ENCODE measurements at places on chromosomes 2 and 18.

DNA sequence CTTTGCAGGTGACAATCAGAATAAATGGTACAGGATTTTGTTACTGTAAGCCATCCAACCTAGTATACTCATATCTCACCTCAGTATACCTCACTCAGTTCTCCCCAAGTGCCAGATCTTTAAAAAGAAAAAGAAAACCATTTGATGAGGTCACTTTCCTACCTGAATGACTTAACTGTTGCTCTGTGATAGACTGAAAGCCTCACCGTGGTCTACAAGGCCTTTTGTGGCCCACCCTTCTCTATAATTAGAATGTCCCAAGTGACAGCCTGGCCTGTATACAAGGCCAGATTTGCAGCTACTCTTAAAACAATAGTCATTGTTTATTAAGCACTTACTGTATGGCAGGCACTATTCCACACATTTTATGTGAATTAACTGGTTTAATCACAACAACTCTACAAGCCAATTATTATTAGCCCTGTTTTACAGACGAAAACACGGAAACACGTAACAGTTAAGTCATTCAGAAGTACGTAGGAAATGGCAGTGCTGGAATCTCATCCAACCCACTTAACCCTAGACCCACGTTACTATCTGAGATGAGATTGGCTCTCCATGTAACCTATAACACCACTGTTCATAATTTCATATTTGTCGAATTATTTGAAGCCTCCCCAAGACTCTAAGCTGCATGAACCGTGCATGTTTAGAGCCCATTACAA, 28.3 kb downstream of the PKP4 start:
- DNase-seq = no peak

- no peak for DNase-seq
These were observed 68.6 kb upstream of the BZW1 start for GRCh38 chr2:200743042-200743676.

- no peak for DNase-seq
These were observed 571.5 kb downstream of the STK39 start for GRCh38 chr2:167675906-167676305.

DNA sequence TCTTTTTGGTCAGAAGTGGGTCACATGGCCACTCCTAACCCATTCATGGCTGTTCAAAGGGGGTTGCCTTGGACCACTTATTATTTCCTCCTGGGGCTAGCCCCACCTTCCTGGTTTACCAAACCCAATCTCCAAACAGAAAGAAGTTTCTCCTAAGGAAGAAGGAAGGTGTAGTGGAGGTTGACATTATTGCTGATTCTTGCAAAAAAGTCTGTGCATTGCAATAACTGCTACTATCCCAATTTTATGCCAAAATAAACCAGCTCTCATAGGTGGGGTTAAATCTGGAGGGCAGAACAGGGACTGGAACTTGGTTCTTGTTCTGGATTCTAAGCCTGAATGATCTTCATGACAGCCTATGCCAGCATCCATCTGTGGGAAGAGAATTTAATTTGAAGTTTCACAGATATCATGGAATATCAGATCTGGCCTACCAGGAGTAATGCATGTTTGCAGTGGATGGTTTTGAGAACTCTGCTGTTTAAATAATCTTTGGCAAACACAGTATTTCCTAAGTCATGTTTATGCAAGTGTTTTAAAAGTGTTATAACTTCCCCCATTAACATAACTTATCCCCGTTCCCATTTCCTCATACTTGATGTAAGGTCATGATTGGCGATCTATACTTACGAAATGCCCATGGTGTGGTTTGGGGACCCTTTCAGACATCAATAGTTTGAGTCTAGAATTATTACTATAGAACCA, 11.9 kb downstream of the ANXA4 start:
- no peak for DNase-seq

DNA sequence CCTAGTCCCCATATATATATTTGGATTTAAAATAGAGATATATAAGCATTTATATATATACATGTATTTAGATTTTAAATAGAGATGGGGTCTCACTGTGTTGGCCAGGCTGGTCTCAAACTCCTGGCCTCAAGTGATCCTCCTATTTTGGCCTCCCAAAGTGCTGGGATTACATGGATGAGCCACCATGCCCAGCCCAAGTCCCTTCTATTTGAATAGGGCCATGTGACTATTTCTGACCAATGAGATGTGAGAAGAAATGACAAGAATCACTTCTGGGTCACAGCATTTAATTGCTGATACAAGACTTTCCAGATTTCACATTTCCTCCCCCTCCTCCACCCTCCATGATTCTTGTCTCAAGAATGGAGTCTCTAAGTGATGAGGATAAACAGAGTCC, 6.4 kb upstream of the RBM43 start:
- no peak for DNase-seq

GRCh38 chr2:61952288-61952687, 46.8 kb downstream of the COMMD1 start:
- no peak for DNase-seq

- no peak for DNase-seq
These were observed 2.1 kb downstream of the METTL8 start for GRCh38 chr2:171431677-171432167.

DNA sequence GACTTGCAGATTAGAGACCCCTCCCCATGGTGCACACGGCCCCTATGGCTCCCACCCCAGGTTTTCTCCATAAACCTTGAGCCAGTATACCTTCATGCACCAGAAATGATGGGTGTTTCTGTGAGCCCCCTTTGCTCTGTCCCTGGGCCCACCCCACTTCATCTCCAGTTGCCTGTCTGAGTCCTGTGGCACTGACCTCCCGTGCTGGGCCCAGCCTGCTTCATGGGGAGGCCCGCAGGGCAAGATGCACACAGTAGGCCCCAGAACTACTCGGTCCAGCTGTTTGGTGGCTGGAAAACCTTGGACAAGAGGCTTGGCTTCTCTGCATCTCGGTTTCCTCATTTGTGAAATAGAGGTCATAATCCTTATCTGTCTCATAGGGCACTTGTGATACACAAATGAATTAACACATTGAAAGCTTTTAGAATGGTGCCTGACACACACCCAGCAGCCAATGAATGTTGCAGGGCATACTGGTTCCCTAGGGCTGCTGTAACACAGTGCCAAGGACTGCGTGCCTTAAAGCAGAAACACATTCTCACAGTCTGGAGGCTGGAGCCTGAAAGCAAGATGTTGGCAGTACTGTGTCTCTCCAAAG, 58.4 kb downstream of the SH3BP4 start:
- DNase-seq = no peak

DNA sequence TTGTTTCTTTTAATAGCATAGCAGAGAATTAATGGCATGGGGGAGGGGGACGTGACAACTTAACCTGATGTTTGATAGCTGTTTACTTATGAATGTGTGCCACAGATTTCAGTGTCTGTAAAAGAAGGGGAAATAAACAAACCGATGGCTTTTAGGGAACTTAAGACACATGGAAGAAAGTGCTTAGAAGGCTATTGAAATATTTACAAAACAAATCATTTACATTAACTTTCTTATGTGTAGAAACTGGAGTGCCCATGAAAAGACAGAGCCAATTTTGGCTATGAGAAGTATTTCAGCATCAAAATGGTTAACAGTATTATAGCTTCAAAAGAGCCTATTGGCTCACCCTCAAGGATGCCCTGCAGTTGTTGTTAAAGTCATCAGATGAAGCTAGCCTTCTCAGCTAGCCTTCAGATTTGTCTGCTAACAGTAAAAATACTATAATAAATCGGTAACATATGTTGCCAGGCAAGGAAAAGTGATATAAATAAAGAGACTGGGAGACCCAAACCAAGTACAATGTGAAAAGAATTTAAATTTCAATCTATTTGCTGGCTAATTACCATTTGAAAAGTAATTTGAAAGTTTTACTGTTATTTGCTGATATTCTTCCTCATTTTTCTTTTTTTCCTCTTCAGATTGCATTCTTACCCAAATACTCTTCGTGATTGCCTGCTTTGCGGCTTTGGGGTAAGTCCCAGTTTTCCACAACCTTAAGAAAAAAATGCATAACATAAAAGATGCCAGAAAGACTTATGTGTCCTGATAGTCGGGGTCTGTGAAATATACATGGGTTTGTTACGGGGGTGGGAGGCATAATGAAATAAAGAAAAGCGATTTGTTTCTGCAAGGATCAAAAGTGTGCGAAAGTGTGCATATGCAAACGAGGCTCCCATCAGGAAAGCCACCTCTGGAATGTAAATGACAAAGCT, 256.4 kb downstream of the MEIS1 start:
- DNase-seq = no peak

DNA sequence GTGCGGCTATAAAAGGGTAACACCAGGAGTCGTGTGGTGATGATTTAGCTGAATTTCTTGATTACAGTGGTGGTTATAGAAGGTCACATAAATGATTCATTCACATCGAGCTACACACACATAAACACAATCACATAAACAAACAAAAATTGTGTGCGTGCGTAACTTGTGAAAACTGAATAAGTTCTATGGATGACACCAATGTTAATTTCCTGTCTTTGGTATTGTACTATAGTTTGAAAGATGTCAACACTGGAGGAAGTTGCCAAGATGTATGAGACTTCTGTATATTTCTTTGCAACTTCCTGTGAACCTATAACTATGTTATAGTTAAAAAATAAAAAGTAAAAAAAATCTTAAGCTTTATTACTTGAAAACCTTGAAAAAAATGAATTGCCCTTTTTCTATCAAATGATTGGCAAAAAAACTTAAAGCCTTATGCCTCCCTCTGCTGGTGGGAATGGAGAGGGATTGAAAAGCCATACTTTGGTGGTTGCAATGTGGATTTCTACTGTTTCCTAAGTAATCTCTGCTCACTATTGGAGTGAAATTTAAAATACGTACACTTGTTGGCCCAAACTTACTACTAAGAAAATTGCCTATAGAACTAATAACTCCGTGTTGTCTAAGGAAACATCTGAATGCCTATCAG, 227.7 kb downstream of the RPIA start:
- no peak for DNase-seq
